ENCODE measurements at places on chromosomes 2 and 18. TPM values are rescaled to one million over a fixed set of nuclear protein-coding genes. Genes with fewer than 3 reads are reported as not detected.

The MROH2A gene
- total RNA-seq = not detected

The MFSD2B gene
- total RNA-seq = 0.21 TPM

The ZNF514 gene
- 12.1 TPM for total RNA-seq

The HOXD4 gene
- not detected for total RNA-seq

The NBEAL1 gene
- 19.2 TPM for total RNA-seq

The ANAPC1 gene
- total RNA-seq = 73.3 TPM

The CCDC74A gene
- total RNA-seq = 2.5 TPM

DNA sequence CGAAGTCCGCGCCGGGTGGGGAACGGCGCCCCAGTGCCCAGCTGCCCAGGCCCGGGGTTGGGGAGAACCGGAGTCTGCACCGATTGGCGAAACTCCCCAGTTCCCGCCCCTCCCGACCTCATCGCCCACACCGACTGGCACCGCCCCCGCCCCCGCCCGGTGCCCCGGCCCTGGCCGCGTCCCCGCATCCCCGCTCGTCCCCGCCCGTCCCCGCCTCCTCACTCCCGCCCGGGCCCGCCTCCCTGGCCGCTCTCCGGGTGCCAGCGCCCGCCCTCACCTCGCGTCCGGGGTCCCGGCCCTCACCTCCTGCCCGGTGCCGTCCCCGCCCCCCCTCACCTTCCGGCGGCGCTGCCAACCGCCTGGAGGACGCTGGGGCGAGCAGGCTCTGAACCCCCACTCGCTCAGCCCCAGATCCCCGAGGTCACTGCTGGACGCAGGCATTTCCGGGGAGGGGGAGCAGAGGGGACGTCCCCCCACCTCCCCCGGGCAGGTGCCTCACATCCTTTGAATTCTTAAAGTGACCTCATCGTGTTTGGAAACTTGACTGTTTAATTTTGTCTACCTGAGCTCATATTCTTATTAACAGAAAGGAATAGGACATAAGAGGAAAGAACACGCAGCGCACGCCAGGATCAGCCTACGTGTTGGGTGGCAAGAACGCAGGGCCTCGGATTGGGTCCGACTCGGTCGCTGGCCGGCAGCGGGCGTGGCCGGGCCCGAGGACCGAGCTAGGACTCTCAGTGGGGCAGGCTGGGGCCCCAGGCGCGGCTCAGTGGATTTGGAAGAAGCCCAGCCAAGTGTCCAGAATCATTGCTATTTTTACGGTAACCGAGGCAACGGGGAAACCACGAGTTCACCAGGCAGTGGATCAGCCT, at the start of gene FAM110C:
Gene FAM110C, minus strand, starts transcription at position 35 of the 875 bp plus-strand sequence. CDS start 120 bp downstream, outside the sequence.
- H3K27ac ChIP-seq = peak within 1 kb of the TSS; percentile 15
- H3K36me3 ChIP-seq = no peaks in the 10 kb centered on the region
- peaks cover 7% of the 10 kb centered on the region for H3K4me1 ChIP-seq

DNA sequence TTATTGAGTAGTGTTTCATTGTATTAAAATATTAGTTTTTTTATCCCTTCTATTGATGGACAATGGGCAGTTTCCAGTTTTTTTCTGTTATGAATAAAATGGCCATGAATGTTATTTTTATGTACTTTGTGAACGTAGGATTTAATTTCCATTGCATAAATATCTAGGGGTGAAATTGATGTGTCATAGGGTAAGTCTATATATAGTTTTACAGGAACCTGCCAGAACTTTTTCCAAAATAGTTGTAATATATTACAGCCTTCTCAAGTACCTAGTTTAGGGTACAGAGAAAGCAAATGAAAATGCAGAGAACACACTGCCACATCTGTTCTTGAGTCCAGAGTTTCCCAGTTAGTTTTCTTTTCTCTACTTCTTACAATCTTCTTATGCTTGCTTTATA, 378.6 kb downstream of the MEIS1 start:
- DNase-seq = no peak
- no peaks in the 10 kb centered on the region for H3K4me1 ChIP-seq
- no peaks in the 10 kb centered on the region for H3K36me3 ChIP-seq
- no peaks in the 10 kb centered on the region for H3K27me3 ChIP-seq

GRCh38 chr2:183490914-183491313, 366.7 kb downstream of the NUP35 start:
- DNase-seq = no peak
- H3K36me3 ChIP-seq = no peaks in the 10 kb centered on the region
- no peaks in the 10 kb centered on the region for H3K27me3 ChIP-seq
- no peak overlapping the region for H3K4me3 ChIP-seq
- H3K27ac ChIP-seq = no peak overlapping the region
- no peaks in the 10 kb centered on the region for H3K4me1 ChIP-seq

DNA sequence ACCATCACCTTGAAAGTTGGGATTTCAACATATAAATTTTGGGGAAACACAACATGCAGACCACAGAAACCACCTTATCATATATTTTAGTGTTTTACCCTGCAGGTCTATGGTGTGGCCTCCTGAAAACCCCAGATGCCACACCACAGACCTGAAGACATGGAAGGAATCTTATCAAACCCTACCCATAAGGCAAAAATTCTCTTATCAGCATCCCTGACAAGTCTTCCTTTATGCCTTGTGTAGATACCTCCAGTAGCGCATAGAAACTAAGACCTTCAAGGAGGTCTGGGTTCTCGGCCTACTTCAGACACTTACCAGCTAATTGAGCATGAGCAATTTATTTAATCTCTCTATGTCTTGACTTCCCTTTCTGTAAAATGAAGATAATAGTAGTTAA, 59.1 kb upstream of the SLC14A2 start:
- no peak overlapping the region for H3K4me3 ChIP-seq
- DNase-seq = no peak
- H3K27ac ChIP-seq = no peak overlapping the region
- no peaks in the 10 kb centered on the region for H3K4me1 ChIP-seq
- H3K27me3 ChIP-seq = peaks cover 6% of the 10 kb centered on the region

GRCh38 chr2:165328272-165328671, 89.1 kb downstream of the SCN2A start:
- no peak overlapping the region for H3K27ac ChIP-seq
- no peak overlapping the region for H3K4me3 ChIP-seq
- H3K36me3 ChIP-seq = no peaks in the 10 kb centered on the region
- H3K27me3 ChIP-seq = no peaks in the 10 kb centered on the region

DNA sequence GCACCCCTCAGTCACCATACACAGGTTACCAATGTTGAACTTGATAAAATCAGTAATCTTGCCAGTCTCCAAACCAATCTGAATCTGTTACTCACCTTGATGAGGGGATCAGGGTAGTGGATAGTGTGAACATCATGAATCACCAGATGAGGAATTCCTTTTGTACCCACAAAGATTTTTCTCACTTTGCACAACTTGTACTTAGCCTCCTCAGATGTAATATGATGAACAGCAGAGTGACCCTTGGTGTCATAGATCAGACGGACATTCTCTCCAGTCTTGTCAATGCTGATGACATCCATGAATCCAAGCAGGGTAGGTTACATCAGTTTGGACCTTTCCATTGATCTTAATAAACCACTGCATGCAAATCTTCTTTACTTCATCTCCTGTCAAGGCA, 54.7 kb downstream of the MDH1 start:
- no peaks in the 10 kb centered on the region for H3K4me1 ChIP-seq
- no peak for DNase-seq
- no peak overlapping the region for H3K27ac ChIP-seq
- H3K4me3 ChIP-seq = no peak overlapping the region
- H3K36me3 ChIP-seq = peaks cover 6% of the 10 kb centered on the region

DNA sequence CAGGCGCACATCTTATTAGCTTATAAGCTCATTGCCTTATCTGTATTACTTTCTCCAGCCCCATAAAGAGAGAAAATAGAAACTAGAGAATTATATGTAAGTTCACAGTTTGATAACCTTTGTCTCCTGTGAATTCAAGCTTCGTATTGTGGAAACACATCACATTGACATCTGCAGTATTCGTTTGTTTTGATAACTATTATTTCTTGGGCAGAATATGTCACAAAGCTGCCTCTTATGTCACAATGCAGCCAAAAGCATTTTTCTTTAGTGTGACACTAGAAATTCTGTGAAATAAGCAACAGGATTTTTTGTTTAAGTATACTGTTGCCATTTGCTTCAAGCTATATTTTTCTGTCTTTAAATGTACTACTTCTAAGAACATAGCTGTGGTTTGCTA, 221.5 kb downstream of the DOK6 start:
- peaks cover 20% of the 10 kb centered on the region for H3K27me3 ChIP-seq
- no peak overlapping the region for H3K27ac ChIP-seq
- no peaks in the 10 kb centered on the region for H3K4me1 ChIP-seq
- no peak for DNase-seq

DNA sequence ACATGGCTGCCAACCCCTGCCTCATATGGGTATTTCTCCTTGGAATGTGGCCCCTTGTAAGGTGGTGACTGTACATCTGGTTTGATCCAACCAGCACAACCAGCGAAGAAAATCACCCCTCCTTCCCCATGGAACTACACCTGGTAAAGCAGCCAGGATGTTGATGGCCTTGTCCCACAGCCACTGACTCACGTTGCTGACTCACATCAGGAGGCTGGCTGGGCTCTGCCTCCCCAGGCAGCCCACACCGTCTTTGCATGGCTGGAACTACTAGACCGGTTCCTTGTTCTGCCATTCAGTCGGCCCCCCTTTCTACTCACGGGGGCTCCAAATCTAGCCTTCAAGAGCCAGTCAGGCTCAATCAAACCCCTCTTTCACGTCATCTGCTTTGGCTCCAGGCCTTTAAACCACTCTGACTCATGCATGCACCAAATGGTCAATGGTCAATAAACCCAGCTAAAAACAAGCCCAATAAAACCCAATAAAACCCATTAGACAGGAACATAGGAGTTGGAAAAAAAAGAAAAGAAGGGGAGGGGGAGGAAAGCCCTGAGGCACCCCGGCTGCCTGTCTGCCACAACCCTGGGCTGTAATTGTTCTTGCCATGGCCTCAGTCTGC, 114.8 kb downstream of the PLB1 start:
- H3K4me1 ChIP-seq = peaks cover 13% of the 10 kb centered on the region
- peaks cover 2% of the 10 kb centered on the region for H3K27me3 ChIP-seq
- DNase-seq = no peak
- no peak overlapping the region for H3K27ac ChIP-seq
- H3K36me3 ChIP-seq = no peaks in the 10 kb centered on the region
- H3K4me3 ChIP-seq = no peak overlapping the region

DNA sequence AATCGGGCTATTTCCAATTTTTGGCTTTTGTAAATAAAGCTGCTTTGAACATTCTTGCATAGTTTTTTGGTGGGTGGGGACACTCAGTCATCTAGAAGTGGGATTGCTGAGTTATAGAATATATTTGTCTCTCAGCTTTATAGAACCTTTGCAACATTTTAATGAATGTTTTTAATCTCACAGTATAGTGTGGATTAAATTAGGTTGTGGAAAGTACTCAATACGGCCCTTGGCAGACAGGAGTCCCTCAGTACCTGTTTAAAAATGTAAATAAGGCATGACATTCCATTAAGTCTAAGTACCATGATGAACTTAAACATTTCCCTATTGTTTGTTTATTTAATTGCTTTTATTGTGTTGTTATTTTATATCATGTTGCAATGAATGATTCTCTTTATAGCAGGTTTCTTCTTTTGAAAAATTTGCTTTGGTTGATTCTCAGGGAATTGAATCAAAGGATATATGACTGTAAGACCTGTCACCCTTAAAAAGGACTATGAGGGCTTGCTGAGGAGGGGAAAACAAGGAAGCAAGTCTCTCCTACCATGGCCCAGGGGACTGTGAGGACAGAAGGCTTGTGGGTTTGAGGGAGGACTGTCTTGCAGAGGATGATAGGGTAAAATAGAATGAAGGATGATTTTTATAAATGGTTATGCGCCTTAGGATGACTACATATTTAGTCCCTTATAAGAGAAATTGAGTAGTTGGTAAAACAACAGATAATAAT, 165.1 kb downstream of the RPIA start:
- no peaks in the 10 kb centered on the region for H3K36me3 ChIP-seq
- DNase-seq = no peak
- H3K27me3 ChIP-seq = peaks cover 35% of the 10 kb centered on the region
- H3K4me3 ChIP-seq = no peak overlapping the region
- no peak overlapping the region for H3K27ac ChIP-seq

- no peaks in the 10 kb centered on the region for H3K36me3 ChIP-seq
- H3K27me3 ChIP-seq = no peaks in the 10 kb centered on the region
- no peak overlapping the region for H3K27ac ChIP-seq
- DNase-seq = no peak
Measured at GRCh38 chr2:46857871-46858701, 57.5 kb downstream of the MCFD2 start.

GRCh38 chr18:62616331-62616805, 93.5 kb downstream of the ZCCHC2 start:
- H3K36me3 ChIP-seq = no peaks in the 10 kb centered on the region
- no peak for DNase-seq
- no peaks in the 10 kb centered on the region for H3K4me1 ChIP-seq

DNA sequence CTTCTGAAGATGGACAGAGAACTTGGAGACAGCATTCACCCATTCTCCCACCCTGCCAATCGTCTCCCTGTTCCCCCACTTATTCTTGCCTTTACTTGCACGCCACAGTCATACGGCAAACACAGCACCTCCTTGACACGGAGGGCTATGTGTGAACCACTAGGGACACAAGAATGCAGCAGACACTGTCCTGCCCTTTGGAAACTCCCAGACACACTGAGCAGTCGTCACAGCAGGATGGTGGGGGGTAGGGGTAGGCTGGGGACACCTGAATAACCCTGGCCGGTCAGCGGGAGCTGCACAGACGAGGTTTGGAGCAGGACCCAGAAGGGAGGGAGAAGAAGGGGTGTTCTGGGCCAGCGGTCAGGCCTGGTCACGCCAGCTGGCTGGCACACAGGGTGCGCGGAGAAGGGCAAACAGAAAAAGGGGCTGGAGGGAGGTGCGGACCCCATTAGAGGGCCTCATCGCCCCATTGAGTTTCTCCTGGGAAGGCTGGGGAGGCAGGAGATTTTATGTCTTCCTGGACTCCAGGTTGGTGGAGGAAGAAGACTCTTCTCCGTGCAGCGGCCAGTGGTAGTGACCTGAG, 40.0 kb upstream of the FOSL2 start:
- H3K4me1 ChIP-seq = peaks cover 6% of the 10 kb centered on the region
- peak; percentile 47 for DNase-seq
- H3K27ac ChIP-seq = no peak overlapping the region
- no peaks in the 10 kb centered on the region for H3K36me3 ChIP-seq
- no peak overlapping the region for H3K4me3 ChIP-seq

GRCh38 chr18:78408623-78409022, 571.0 kb upstream of the SALL3 start:
- H3K4me3 ChIP-seq = no peak overlapping the region
- no peak for DNase-seq
- H3K36me3 ChIP-seq = no peaks in the 10 kb centered on the region
- H3K27me3 ChIP-seq = peaks cover 12% of the 10 kb centered on the region
- no peak overlapping the region for H3K27ac ChIP-seq

GRCh38 chr2:26072925-26073768, 39.3 kb downstream of the RAB10 start:
- no peak overlapping the region for H3K4me3 ChIP-seq
- DNase-seq = no peak
- no peaks in the 10 kb centered on the region for H3K36me3 ChIP-seq
- peaks cover 40% of the 10 kb centered on the region for H3K4me1 ChIP-seq
